ENCODE measurements at places on chromosomes 11 and 22.

GRCh38 chr22:22348127-22348814 lies 103.7 kb downstream of the VPREB1 start:
- DNase-seq, result no peak

- DNase-seq, result no peak
Measured at GRCh38 chr11:10329356-10329755, 24.5 kb downstream of the ADM start.

GRCh38 chr11:121095561-121095960 lies 5.5 kb upstream of the TECTA start:
- DNase-seq, result no peak

DNA sequence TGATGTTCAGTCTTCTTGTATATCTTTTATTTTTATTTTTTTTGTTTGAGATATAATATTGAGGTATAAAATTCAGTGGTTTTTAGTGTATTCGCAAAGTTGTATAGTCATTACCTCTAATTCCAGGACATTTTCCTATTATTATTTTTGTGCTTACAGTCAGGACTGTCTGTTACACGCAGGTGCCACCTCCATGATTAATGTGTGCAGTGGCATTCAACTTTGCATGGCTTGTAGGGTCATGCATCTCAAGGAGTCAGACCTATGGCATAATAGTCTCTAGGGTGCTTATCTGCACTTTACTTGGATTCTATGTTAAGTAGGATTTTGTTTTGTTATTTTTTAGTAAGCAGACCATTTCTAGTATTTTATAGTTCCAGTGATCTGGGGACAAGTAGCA lies 1.0 kb downstream of the CTR9 start:
- DNase-seq, result no peak

DNA sequence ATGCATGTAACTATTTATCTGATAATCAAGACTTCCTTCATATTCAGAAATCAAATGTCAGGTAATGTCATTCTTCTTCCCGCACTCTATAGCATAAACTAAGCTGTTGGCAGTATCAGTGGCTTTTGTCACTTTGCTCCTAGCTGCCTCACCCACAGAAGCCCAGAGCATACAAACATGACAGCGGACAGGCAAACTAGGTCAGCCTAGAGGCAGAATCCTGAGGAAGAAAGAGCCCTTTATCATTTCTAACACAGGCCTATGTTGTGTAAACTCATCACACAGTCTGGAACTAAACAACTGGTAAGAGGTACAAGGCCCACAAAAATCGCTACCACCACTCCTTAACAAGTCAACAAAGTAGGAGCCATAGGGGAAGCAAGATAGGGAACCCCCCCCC lies 21.0 kb downstream of the GUCY1A2 start:
- no peak for DNase-seq

DNA sequence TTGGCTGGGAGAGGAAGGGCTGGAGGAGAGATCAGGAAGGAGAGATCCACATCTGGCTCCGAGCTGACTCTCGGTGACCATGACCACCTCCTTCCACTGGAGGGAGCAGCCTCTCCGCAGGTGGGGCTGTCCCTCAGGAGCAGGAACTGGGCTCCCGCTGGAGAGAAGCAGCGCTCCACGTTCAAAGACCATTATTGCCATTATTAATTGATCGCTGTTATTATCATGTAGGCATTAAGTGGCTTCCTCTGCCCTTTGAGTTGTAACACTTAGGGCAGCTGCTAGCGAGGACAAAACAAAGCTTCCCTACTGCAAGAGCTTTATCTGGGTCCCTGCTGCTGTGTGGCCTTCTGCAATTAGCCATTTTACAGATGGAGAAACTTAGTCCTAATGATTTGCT lies 251.9 kb downstream of the ST3GAL4 start:
- no peak for DNase-seq

- DNase-seq, result no peak
Measured at GRCh38 chr22:36319595-36320497, 66.9 kb downstream of the APOL1 start.

- DNase-seq, result no peak
Measured at GRCh38 chr11:112599856-112600533, 339.3 kb upstream of the PLET1 start.

GRCh38 chr11:119091966-119092879 lies 7.5 kb downstream of the HMBS start:
- no peak for DNase-seq

GRCh38 chr11:20712912-20713311 lies 43.5 kb downstream of the NELL1 start:
- no peak for DNase-seq

DNA sequence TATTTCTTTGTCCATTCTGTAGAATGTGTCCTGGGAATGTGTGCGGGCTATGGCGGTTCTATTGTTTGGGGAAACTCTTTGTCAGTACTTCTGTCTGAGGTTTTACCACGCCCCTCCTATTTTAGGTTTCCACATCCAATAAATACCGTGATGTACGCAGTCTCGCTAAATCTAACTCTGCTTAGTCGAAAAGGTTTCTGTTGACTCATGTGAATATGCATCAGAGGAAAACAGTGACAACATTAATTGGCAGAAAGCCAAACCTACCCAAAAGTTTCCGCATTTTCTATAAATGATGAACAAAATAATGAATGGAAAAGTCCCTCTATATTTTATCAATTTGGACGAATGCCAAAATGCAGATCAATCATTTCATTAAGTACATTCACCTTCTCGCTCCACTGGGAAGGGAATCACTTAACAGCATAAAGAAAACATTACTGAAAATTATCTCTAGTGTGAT lies 143.4 kb downstream of the MAML2 start:
- no peak for DNase-seq
